ENCODE measurements at places on chromosomes 6 and 20. TPM values are rescaled to one million over a fixed set of nuclear protein-coding genes. Genes with fewer than 3 reads are reported as not detected.

The SLC44A4 gene
- not detected for total RNA-seq

The LAMP5 gene
- 5.2 TPM for total RNA-seq

The NKX2-4 gene
- total RNA-seq, result not detected

The MCHR2 gene
- 7.9 TPM for total RNA-seq

The ETV7 gene
- not detected for total RNA-seq

The HLA-DQB1 gene
- total RNA-seq, result not detected

The LY6G6C gene
- total RNA-seq, result 0.25 TPM

The LY6G6D gene
- total RNA-seq, result 0.74 TPM

The UNC5CL gene
- total RNA-seq, result 0.25 TPM

The PPP1R16B gene
- 10.1 TPM for total RNA-seq

The TMEM151B gene
- 44.5 TPM for total RNA-seq

The C4B gene
- 14.5 TPM for total RNA-seq

The CRISP1 gene
- not detected for total RNA-seq

The CGAS gene
- total RNA-seq, result 1.2 TPM

The TRIM15 gene
- not detected for total RNA-seq

The RAET1L gene
- 0.25 TPM for total RNA-seq

The GATA5 gene
- total RNA-seq, result not detected

The C6orf141 gene
- 0.74 TPM for total RNA-seq

The SIRPD gene
- not detected for total RNA-seq

The ME1 gene
- 5.7 TPM for total RNA-seq

The POM121L2 gene
- not detected for total RNA-seq

The SYNGAP1 gene
- 36.4 TPM for total RNA-seq

The COMMD7 gene
- 24.3 TPM for total RNA-seq

The DYNLT2 gene
- total RNA-seq, result 3.2 TPM

The MRPS18A gene
- total RNA-seq, result 12.3 TPM
